ENCODE measurements at places on chromosomes 5 and 9.

DNA sequence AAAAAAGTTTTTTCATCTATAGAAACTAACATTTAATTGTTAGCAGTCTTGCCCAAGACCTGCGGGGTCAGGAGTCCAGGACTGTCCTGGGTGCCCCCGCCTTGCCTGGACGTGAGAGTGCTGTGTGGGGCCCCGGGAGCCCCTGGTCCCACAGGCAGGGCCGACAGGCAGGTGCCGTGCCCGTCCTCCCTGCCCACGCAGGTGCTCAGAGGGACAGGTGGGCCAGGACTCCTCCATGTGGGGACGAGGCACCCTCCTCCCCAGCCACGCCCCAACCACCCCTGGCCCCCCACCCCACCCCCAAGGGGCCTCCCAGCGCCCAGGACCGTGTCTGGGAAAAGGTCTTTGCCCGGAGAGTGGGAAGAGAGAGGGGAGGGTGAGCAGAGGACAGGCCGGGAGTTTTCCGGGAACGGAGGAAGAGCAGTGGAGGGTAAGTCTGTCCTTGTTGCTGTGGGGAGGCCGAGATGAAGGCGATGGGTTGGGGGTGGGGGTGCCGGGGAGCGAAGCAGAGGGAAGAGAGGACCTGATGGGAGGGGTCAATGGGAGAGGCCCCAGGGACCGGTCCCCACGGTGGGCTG, 2.7 kb upstream of the LCN12 start:
- no peak for DNase-seq

DNA sequence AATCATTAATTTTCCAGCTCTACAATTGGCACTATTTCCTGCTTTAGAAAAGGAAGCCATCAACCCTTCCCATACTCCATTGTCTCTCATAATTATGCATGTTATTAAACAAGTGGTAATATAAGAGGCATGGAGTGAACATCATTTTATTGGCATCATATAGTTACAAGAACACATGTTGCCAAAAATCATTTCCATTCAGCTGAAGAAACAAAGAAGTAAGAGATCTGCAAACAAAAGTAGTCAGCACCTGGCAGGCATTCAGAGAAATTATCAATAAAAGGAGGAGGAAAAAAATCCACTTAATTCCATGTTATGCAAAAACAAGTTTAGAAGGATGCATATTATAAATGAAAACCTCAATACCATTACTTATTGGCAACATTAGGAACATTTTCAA, 1208.2 kb upstream of the C9orf72 start:
- DNase-seq, result no peak

DNA sequence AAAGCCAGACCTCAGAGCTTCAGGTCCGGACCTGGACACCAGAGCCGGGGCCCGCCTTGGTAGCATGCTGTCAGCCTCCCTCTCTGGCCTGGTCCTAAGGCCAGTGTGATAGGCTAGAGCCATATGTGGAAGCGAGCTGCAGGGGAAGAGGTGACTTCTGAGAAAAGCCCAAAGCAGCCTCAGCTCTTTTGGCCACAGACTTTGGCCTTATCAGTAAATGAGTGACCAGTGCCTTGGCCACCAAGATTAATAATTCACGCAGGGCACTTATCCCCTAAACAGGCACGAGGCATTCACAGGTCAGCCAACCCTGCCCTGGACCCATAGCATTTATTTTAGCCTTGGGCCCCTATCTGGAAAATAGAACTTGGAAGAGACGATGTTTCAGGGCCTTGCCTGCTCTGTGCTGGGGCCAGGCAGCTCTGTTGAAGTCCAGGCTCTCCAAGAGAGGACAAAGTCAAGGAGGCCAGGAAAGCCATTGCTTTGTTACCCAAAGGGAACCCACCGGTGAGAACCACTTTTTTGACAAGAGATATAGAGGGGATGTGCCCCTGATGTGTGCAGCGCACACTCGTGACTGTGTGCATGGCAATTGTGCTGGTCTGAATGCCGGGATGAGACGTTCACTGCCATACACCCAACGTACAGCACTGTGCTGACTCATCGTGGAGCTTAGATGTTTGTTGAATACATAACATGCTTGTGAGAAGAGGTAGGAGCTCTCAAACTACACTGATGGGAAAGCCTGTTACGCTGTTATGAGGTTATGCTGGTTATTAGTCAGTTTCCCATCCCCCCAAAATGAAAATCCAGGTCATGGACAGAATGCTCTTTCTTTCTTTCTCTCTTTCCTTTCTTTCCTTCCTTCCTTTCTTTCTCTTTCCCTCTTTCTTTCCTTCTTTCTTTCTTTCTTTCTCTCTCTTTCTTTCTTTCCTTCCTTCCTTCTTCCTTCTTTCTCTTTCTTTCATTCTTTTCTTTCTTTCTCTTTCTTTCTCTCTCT, 5.0 kb upstream of the SLC34A1 start:
- no peak for DNase-seq

- no peak for DNase-seq
Observed at GRCh38 chr5:150960791-150961396, 56.1 kb upstream of the ZNF300 start.

DNA sequence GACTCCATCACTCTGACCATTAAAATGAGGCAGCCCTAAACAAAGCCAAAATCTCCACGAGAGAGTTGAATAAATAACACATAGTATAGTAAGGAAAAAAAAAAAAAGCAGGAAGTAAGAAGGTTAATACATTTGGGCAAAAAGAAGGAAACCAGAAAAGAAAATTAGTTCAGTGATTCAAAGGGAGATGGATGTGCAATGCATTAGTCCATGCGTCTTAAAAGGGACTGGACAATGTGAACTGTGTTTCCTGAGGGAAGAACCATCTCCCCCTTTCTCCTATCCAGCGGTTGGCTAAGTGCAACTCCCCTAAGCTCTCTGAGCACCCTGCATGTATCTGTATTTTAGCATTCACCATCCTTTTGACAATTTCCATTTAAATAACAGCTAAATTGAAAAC, 1.4 kb downstream of the ANKRA2 start:
- DNase-seq, result no peak

- DNase-seq, result no peak
Observed at GRCh38 chr9:79264511-79265355, 307.0 kb upstream of the TLE4 start.

DNA sequence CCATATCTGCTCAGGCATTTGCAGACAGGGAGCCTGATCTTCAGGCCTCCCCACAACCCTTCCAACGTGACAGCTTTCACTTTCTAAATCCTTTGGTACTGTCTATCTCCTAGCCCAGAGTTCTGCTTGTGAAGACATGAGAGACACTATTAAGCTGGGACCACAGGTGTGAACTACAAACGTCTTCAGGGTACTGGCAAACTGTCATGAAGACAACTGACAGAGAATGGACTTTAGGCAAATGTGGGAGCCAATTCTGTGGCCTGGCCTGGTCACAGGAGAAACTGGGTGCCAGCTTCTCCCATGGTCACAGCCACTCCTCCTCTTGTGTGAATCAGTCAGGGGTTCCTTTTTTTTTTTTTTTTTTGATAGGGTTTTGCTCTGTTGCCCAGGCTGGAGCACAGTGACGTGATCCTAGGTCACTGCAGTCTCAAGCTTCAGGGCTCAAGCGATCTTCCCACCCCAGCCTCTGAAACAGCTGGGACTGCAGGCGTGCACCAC, 10.4 kb downstream of the TRIM14 start:
- DNase-seq, result no peak

DNA sequence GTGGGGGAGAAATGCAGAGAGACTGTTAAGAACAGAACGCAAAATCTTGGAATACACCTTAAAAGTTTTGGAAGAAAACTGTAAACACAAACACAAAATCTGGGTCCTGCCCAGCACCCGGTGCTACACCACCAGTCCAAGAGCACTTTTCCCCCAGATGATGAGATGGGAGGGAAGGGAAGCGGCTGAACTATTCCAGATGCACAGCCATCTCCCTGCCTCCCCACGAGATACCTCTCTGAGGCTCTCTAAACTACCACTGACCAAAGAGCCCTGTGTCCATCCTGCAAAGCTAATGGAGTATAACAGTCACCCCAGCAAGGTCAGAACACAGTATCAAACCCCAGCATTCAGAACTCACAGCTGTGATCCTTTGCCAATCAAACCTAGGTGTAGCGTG, 8.0 kb downstream of the SPARC start:
- DNase-seq, result no peak

DNA sequence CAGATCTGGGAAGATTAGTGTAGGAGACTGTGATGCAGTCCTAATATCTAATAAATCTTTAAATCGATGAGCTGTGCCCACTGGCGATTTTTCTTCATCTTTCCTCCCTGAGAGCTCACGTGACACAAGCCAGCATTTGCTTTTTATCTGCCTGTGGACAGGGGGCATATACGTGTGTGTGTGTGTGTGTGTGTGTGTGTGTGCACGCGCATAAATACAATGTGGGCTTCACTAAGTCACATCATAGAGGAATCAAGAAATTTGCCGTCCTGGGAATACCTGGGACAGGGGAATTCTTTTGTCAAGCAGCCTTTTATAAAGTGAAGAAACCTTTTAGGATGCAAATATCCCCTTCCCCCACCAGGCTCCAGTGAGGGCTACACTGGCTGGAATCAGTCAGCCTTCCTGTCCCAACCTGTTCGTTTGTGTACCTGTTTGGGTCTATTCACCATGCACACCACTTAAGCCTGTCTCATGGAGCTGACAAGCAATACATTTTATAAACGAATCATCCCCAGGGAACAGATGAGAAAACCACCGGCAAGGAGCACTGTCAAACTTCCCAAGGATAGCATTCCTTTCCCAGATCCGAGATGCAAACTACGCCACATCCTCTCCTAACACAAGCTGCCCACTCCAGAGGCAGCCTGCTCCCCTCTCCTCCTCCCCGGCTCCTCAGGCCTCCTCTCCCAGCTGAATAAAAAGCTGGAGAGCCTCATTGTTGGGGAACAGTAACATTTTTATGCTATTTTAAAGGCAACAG, 2.7 kb downstream of the EPB41L4B start:
- DNase-seq, result no peak

GRCh38 chr5:178983728-178984127, 11.4 kb downstream of the GRM6 start:
- DNase-seq, result no peak

- no peak for DNase-seq
Observed at GRCh38 chr5:179793468-179794139, at the start of gene LTC4S. Gene LTC4S, plus strand, starts transcription at chr5:179793986. Its CDS starts 95 bp downstream, at chr5:179794081.

GRCh38 chr5:154690488-154690887, 64.7 kb upstream of the LARP1 start:
- no peak for DNase-seq

- no peak for DNase-seq
Observed at GRCh38 chr5:11527652-11528349, 376.4 kb downstream of the CTNND2 start.

DNA sequence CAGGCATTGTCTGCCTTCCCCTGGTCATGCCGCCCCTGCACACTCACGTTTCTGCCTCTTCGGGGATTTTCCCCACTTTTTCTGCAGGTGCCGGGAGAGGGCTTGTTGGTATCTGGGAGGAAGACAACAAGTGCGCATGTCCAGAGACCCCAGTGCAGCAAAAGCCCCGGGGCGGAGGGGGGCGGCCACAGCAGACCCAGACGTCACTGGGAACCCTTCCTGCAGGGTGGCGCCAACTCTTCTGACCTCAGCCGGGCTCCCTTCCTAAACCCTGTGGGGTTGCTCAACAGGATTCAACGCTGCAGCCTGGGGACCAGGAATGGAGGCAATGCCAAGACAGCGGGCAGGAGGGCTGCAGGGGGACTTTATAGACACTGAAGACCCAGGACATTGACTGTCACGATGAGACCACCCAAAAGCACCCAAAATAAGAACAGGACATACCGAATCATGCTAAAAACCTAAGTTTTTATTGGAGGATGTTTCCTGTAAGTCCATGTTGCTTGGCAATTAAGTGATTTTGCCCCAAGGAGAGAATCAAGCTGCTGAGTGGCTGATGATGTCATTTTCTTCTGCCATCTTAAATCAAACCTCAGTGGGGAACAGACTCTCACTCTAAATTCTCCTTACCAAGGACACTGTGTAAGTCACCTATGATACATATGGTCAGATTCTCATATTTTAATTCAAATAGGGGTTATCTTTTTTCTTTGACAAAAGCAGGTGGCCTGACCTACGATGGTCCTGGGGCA, 62.9 kb upstream of the SIMC1 start:
- DNase-seq, result no peak

DNA sequence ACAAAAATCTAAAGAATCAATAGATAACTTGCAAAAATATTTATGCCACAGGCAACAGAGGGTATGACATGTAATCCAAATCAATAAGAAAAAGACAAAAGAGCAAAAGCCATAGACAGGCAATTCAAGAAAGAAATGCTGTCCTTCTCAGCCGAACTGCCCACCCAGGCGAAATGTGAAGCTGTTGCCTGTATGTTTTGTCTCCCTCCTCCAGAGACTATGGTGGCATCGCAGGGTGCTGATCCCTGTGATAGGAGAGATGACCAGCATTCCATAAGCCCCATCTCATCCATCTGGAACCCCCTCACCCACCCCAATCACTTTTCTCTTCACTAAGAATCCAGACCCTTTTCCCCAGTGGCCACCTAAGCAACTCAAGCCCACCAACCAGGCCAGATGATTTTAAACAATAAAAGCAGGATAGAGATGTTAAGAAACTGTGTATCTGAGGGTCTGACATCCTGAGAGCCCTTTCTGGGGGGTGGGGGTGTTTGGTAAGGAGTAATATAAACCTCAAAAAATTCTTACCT, 5.3 kb upstream of the ACSL6 start:
- no peak for DNase-seq

DNA sequence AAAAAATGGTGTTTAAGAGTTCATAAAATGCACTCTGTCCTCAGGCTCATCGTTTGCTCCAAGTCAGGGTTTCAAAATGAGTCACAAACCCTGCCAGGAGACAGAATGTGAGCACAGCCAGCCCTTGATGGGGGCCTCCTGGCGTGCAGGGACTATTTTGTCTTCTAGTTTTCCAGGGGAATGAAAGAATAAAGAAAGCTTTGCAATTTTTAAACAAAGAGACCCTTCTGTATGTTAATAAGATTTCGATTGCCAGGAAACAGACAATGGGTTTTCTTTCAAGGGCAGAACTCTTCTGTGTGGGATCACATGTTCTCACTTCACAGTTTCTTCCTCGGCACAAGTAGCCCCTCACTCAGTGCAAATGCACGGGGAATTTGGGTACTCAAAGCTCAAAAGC, 121.4 kb upstream of the C6 start:
- no peak for DNase-seq

DNA sequence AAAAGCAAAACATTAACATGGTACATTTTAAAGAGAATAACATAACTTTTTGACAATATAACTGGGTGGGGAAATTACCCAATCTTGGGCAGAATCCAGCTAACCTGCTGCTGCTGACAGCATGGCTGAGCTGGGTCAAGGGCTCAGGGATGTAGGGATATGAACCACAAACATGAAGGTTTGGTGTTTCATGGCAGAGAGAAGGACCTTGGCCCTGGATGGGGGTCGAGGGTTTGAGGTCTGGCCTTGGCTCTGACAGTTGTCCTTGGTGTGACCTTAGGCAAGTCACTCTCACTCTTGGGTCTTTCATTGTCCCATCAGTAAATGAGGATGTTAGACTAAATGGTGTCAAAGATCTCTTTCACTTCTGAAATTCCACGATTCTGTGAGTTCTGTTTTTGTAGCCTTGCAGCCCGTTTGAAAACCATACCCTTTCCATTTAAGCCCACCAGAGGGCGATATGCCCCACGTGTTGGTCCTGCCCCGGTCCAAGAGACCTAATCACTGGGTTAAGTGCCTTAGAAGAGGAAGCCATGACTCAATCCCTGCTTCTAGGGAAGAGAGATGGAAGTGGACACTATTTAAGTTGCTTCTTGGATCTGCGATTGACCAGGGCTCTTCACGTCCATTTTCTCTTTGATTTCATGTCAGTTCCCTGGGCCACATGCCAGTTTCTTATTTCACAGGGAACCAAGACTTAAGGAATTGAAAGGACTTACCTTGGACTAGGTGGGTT, 56.8 kb upstream of the TEX48 start:
- peak; percentile 50 for DNase-seq

Measured in activated naive CD4-positive, alpha-beta T cell (primary cell).